ENCODE measurements at places on chromosomes 7 and 10. TPM values are rescaled to one million over a fixed set of nuclear protein-coding genes. Genes with fewer than 3 reads are reported as not detected.

DNA sequence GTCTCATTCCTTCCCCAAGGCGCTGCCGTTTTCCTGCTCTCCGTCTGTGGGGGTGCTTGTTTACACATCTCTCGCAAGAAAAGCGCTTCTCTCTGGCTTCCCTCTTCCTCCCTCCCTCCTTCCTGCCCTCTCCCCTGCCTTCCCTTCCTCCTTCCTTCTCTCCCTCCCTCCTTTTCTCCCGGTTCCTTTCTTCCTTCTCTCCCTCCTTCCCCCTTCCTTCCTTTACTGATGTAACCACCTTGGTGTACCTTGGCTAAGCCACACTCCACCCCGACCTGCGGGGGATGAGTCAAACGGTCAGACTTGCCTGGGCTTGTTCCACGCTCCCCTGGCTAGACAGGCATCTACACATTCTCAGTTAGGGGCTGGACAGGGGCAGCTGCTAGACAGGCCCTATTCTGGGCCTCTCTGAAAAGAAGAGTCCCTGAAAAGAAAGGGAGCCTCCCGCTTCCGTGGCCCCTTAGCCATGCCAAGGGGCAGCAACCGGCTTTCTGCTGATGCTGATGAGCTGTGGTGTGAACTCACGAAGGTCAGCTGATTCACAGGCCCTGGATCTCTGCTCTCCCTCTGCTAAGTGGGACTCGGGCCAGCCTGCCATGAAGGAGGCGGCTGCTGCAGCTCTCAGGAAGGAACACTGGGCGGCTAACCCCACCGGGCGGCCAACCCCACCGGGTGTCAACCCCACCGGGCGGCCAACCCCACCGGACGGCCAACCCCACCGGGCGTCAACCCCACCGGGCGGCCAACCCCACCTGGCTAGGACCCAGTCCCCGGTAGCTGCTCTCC lies 216.8 kb downstream of the TCERG1L start:
- DNase-seq = no peak

The KAZALD1 gene
- 8.4 TPM for total RNA-seq

The WIPF3 gene
- 0.67 TPM for total RNA-seq

The DPYSL4 gene
- total RNA-seq = 1.7 TPM

DNA sequence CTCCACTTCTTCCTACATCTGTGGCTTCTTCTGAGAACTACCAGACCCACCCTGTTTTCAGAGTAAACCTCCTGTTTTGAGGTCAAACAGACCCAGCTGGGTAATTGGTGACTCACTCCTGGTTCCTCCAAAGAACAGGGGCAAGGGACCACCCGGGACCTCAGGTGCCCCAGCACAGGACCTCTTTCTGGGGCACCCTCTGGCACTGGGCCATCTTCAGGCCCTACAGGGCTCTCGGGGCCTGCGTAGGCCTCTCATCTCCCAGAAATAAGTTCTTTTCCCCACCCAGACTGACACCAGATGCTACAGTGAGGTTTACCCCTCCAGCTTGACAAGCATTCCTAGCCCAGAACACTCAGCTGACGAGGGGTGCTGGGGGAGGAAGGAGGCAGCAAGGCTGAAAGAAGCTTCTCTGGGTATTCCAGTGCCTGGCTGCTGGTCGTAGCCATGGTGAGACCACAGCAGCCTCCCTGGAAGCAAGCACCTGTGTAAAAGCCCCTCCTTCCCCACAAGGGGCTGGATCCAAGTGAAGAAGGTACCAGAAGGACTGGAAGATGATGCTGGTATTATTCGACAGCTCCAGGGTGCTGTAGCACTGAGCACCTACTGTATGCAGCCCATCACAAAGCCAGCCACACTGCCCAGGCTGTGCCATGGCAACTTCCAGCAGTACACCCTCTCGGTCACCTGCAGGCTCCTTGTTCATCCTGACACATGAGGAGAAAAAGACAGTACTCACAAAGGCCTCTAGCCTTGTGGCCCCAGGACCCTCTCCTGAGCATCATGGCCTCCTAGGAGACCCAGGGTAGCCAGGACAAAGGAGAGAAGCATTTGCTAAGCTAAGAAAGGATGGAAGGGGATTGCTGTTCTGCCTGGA lies 47.4 kb downstream of the ALOX5 start:
- peak; percentile 48 for DNase-seq

DNA sequence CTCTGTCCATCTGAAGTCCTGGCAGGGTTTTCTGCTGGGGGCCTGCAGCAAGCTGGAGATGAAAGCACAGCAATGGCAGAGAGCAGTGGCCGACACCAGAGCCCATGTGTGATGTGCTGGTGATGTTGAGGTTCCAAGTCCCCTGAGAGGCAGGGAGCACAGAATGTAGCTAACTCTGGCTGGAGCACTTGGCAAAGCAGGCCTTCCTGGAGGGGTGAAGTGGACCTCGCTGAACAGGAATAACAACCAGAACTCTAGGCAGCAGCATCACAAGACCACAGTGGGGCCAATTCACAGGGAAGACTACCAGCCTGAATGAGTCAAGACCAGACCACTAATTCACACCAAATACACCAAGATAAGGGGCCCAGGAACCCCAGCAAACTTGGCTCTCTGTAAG lies 22.8 kb upstream of the MSMB start:
- no peak for DNase-seq

The ALOX5 gene
- 128 TPM for total RNA-seq

The LIPK gene
- not detected for total RNA-seq

- no peak for DNase-seq
Measured at GRCh38 chr10:116067825-116068224, 205.2 kb downstream of the GFRA1 start.

GRCh38 chr10:97444212-97444611 lies 1.6 kb downstream of the EXOSC1 start:
- DNase-seq = no peak

The SPACDR gene
- total RNA-seq = 1.8 TPM

GRCh38 chr10:131280101-131280500 lies 31.4 kb downstream of the TCERG1L start:
- DNase-seq = no peak

GRCh38 chr10:116998172-116998571 lies 6.8 kb downstream of the SHTN1 start:
- DNase-seq = no peak

DNA sequence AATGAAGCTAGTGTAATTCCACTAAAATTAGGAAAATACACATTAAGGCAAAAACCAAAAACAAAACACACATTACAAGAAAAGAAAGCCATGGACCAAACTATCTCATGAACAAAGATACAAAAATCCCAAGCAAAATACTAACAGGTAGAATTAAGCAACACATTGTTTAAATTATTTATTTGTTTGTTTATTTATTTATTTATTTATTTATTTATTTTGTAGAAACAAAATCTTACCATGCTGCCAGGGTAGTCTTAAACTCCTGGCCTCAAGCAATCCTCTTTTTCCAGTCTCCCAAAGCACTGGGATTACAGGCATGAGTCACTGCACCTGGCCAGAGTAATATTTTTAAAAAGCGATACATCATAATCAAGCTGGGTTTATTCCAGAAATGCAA lies 6.8 kb upstream of the SLC29A3 start:
- no peak for DNase-seq

GRCh38 chr7:139075031-139075652 lies 34.4 kb downstream of the ZC3HAV1 start:
- peak; percentile 67 for DNase-seq

The MYO1G gene
- total RNA-seq = 21.0 TPM

GRCh38 chr10:3477683-3478082 lies 305.1 kb upstream of the PITRM1 start:
- no peak for DNase-seq

The ZNF736 gene
- 13.5 TPM for total RNA-seq

- no peak for DNase-seq
Measured at GRCh38 chr10:127245456-127245855, 49.1 kb upstream of the INSYN2A start.

DNA sequence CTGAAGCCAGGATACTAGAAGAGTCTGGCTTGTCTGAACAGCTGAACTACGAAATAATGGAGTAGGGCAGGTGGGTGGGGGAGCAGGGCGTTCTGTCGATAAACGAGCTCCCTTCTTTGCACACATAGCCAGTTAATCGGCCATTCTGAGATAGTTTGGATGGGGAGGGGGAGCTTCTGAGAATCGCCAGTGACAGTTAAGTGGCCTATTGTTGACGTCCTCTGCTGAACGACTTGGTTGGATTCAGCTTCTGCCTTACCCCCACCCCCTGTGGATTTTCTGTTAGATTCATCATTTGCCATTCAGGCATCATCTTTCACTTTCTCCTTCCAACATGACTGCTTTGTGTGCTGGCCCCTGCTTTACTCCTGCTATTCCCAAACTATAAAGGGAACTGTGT lies 520 bp downstream of the CPA5 start:
- no peak for DNase-seq

The MAPK8 gene
- total RNA-seq = 42.3 TPM

The HABP2 gene
- total RNA-seq = 3.6 TPM

The SPOCK2 gene
- total RNA-seq = 187 TPM

DNA sequence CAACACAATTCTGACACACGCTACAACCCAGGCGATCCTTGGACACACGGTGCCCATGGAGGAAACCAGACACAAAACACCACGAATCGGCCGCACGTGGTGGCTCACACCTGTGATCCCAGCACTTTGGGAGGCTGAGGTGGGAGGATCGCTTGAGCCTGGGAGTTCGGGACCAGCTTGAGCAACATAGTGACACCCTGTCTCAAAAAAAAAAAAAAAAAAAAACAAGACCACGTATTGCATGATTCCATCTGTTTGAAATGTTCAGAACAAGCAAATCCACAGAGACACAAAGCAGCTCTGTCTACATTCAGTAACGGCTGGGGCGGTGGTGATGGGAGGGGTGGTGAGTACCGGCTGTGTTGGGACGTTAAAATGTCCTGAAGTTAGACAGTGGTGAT lies 25.2 kb downstream of the ADAP1 start:
- DNase-seq = peak; percentile 53

- DNase-seq = no peak
Measured at GRCh38 chr10:52654201-52654600, 118.4 kb downstream of the MBL2 start.

- DNase-seq = no peak
Measured at GRCh38 chr7:101960985-101961708, 143.7 kb downstream of the CUX1 start.

The MSS51 gene
- total RNA-seq = 3.0 TPM

The DGKB gene
- total RNA-seq = not detected

DNA sequence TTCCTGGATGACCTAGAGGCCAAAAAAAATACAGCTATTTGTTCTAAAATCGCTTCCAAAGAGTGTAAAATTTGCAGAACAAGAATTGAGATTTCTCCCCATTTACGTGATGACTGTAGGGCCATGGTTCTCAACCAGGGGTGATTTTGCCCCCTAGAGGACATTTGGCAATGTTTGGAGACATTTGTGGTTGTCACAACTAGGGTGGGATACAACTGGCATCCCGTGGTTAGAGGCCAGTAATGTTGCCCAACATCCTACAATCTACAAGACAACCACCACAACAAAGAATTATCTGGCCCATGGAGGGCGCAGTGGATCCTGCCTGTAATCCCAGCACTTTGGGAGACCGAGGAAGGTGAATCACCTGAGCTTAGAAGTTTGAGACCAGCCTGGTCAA lies 22.8 kb upstream of the MALSU1 start:
- DNase-seq = no peak

- peak; percentile 13 for DNase-seq
Measured at GRCh38 chr7:47404010-47404409, 177.9 kb downstream of the TNS3 start.

- DNase-seq = peak; percentile 72
Measured at GRCh38 chr7:134891262-134891695, 95.0 kb upstream of the AGBL3 start.

The PAPOLB gene
- 0.38 TPM for total RNA-seq

GRCh38 chr10:127999297-128000129 lies 92.6 kb downstream of the PTPRE start:
- DNase-seq = peak; percentile 27

The OGA gene
- 91.6 TPM for total RNA-seq

The SLC29A4 gene
- 0.98 TPM for total RNA-seq

The TBL2 gene
- total RNA-seq = 29.8 TPM

DNA sequence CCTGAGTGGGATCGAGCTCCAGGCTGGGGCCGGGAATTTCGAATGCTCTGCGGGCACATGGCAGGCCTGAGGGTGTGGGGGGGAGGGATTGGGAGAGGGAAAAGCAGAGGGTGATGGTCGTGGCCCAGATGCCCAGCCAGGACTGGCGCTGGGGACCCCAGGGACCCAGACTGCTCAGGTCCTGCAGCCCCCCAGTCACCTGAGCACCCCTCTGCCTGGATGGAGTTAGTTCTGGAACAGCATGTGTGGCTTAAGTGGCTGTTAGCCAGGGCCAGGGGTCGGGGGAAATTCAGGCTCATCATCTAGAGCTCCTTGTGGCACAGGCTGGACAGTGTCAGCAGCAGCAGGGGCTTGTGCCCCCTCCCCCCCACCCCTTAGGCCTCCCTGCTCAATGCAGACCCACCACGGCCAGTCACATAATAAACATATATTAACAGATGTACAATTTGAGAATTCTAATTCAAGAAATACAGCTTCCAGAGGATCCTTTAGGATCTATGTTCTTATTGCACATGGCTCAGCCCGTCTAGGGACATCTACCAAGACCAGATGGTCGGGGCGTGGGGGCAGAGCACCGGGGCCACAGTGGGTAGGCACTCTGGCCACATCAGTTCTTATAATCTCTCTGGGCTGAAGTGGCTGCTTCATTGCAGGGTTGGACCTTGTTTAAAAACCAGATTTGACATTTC lies 22.2 kb downstream of the DNAJB12 start:
- no peak for DNase-seq
